ENCODE measurements at places on chromosomes 1 and 21. TPM values are rescaled to one million over a fixed set of nuclear protein-coding genes. Genes with fewer than 3 reads are reported as not detected.

The IL22RA1 gene
- not detected for total RNA-seq

The CRYAA gene
- total RNA-seq = not detected

The CCDC30 gene
- 1.0 TPM for total RNA-seq

- DNase-seq = no peak
Measured at GRCh38 chr1:6104631-6105030, 58.9 kb downstream of the KCNAB2 start.

GRCh38 chr21:15837645-15838044 lies 107.9 kb downstream of the USP25 start:
- DNase-seq = no peak

DNA sequence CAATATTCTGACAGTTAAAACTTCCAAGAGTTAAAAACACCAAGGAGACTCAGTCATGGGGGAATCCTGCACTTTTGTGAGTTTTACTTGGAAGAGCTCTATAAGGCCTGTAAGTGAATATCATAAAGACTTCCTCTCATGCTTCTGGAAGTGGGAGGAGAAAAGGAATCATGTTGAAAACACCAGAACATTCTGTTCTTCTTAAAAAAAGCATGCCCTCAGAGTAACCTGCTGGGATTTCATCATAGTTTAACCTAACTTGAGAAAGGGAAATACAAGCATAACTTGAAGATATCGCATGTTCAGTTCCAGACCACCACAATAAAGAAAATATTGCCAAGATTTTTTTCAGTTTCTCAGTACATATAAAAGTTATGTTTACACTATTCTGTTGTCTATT lies 51.9 kb downstream of the COL11A1 start:
- DNase-seq = no peak

DNA sequence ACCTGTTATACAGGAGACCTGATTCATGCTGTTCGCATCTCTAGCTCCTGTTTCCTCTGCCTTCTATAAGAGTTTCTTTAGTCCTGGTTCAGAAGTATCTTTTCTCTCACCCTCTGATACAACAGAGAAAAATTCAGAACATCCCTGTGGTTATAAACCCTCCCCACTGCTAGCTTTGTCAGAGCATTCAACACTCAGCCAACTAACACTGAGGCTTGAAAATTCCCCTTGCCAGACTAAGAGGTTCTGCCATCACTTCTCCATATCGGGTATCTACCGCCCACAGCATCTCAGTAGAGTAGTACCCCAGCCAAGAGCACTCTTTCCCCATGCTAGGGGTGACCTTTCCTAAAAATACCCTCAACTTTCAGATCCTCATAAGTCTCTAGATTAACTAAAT lies 19.6 kb upstream of the PIK3R3 start:
- no peak for DNase-seq

DNA sequence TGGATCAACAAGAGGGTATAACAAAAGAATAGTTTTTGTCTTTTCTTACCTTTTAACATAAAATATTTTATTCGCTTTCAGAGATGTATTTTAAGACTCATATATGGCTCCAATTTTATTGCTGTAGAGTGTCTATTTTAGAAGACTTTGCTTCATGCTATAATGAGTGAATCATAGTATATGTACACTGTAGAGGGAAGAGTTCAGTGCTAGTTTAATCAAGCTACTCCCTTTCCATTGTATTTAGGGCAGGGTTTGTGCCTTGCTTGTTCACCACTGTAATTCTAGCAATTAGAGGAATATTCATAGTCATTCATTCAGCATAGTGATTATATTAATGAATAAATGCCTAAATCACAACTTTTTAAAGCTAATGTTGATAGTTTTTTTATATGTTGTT lies 78.8 kb downstream of the CEP350 start:
- no peak for DNase-seq

- no peak for DNase-seq
Measured at GRCh38 chr21:27691516-27691915, 724.6 kb upstream of the ADAMTS5 start.
